ENCODE measurements at places on chromosomes 12 and 14.

- DNase-seq = no peak
These were observed 7.4 kb downstream of the TMEM120B start for GRCh38 chr12:121719926-121720414.

- peak; percentile 48 for DNase-seq
These were observed 38.5 kb downstream of the SPTB start for GRCh38 chr14:64841121-64841651.

DNA sequence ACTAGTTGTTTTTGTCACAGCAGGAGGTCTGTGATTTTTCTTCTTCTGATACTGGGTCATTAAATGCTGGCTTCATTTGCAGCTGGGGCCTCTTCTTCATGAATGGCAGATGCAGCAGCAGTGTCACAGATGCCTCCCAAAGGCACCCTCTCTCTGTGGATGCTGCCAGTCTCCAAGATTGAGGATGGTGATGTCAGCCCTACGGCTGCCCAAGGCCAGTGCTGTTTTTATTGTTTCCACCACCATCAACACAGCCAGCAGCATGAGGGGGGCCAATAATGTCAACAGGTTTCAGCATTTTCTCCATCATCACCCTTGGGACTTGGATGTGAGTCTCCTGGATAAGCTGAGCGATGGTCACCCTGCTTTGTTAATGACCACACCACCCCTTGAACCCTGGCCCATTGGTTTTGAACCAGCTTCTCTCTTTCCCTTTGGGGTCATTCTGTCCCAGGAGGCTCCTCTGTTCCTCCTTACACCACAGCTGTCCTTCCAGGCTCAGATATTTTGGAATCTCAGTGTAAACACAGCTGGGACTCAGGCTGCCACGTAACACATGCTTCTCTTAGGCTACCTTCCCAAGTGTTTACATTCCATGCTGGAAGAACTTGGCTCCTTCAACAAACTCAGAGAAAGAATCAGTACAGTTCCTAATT is 151.7 kb upstream of the DDHD1 start:
- DNase-seq = peak; percentile 48

DNA sequence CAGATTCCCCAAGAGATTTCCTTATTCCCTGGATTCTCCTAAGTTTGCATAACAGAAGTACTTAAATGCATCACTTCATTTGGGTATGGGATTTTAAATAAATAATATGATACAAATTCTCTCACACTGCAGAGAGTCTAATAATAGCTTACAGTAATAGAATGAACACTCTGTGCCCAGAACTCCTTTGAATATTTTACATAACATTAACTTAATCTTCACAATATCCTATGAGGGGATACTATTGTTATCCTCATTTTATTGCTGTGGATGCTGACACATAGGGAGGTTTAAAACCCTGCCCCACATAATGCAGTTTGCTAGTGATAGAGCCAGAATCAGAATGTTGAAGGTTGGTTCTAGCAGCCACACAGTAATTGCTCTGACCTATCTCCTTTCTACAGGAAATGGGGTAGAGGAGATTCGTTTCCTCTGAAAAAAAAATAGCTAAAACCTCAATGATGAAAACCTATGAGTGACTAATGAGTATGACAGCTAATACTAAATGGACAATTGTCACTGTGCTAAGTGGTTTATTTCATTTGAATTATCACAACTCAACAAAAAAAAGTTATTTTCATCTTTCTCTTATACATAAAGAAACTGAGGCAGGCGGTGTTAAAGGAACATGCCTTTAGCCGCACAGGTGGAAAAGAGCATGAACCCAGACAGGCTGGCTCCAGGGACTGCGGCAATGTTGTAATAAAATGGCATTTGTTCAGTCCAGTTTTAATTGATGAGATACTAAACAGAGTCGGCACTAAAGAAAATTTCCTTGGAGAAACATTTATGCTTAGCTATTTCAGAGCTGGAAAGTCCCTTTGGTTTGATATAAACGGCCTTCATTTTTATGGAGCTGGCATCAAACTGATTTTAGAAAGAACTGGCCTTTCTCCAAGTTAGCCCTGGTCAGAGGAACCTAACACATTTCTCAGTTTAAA is 880.9 kb downstream of the NRXN3 start:
- DNase-seq = no peak

DNA sequence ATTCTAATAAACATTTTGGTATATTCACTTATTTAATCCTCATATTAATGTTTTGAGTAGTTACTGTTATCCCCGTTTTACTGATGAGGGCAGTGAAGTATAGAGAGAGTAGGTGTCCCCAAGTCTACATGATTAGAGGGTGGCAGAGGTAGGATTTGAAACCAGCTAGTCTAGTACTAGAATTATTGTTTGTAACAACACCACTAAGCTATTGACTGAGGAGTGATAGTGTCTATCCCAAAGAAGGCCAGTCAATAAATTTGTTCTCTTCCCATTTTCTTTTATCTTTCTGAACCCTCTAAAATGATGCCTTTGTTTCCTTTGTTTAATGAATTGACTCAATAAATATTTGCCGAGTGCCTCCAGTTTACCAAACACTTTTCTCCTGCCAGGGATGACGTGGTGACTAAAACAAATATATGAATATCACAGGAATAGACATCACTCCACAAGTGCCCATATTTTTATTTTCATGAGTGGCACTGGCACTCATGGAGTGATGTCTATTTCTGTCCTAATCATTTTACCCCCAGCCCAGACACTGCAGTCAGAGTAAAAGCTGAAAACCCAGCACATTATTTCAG is 247.5 kb downstream of the SLC16A7 start:
- no peak for DNase-seq

DNA sequence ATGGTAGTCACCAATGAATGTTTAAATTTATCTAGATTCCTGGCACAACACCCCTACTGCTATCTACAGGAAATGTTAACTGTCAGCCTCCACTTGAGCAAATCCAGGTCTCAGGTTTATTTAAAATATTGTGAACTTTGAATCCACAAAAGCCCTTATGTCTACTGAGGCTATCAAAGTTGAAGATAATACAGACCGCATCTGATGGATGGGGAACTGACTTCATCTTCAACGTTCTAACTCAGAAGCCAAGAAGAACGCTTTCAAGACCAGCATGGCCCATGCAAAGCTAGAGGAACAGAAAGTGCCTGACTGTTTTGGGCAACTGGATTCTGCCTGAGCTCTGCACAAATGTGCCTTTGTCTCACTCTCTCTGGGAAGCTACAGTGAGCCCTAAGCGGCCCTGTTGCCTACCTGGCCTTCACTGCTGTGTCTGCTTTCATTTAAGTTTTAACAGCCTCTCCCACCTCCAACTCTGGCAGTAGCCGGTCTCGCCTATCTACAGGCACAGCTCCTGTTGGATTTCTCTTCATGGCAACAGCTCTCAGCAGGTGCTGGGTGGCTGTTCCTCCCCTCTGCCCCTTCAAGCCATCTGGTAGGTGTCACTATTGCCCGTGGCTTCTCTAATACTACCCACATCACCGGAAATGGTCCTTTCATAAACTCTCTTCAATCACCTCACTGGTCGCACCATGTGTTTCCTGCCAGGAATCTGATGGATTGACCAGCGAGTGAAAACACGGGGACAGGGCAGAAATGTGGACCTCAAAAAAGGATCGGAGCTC is 112.1 kb upstream of the OVCH1 start:
- DNase-seq = no peak

GRCh38 chr12:58919231-58920101 is 838 bp downstream of the LRIG3 start:
- DNase-seq = peak; percentile 83

DNA sequence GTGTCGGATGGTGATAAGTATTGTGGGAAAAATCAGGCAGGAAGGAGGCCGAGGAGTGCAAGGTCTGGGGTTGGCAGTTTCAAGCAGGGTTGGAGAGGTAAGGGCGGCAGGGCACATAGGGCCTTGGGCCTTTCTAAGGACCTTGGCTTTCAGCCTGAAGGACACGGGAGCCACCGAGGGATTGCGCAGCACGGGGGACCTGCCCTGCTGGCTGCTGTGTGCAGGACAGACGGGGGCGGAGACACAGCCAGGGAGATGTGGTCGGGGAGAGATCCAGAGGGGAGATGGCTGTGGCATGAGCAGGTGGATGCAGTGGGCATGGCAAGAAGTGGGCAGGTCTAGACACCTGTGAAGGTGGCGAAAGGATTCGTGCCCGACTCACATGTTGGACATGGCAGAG is 14.7 kb downstream of the OTUB2 start:
- no peak for DNase-seq

DNA sequence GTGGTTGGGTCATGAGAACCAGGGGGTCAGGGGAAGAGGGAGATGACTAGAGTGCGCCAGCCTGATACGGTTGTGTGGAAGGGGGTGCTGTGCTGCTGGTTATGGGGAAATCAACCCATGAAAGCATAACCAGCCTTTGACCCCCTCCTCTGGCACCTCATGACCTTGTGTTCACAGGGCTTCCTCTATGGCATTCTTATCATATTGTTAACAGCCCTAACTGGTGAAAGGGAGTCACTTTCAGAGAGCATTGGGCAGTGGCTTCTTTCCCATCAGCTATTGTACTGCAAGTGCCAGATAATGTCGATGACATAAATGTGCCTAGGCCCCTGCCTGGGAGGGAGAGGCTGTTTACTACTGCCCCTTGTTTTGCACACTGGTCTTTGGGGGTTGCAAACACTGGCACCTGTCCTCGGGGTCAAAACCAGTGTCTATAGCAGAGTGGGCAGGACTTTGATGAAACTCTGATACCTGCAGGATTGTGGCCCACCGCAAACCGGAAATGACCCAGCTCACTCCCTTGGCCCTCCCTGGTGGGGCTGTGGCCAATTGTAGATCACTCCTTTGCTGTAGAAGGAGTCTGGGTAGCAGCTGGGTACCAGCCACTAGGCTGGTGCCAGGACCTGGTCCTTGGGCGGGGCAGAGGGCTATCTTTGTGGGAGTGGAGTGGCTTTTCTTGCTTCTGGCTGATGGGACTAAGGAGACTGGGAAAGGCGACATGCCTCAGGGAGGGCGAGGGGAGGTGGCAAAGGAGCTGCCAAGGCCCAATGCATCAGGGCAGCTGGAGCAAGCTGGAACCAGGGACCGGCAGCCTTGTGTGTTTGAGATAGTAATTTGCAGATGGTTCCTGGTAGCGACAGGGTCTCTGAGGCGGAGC is 634 bp upstream of the TMEM63C start:
- DNase-seq = no peak

DNA sequence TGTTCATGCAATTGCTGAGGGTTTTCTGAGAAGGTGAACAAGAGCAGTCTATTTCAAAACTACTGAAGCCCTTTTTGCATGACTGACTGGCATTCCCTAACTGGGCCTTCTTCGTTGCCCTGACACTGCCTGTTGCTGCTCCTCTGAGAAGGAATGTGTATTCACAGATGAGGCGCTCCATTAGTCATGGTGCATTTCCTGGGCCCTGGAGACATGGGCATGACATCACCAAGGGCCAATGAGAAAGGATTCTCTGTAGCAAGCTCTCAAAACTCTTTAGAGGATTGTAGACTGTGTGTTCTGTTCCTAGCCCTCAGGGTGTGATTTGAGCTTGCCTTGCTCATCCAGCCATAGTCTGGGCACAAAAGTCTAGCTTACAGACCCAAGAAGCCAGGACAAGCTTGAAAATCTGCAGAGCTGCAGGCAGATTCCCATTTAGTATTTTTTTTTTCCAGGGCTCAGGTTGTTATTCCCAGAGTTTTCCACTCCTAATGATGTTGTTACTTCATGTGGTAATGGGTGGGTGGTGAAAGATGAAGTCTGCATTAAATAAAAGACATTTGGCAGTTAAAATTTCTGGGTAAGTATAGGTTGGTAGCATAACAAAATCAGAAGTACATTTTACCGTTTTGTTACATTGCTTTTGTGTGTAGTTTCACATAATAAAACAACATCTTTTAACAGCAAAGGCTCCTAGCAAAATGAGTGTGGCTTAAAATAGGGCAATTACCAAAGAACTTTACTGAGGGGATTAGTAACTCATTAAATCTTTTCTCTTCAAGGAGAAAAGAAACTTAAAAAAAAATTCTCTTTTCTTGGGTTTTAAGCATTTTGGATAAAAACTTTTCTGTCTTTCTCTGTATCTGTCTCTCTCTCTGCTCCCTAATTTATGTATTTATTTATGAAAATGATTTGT is 318.4 kb downstream of the RAD51B start:
- DNase-seq = peak; percentile 95

- peak; percentile 51 for DNase-seq
These were observed 173.5 kb downstream of the PAX9 start for GRCh38 chr14:36835128-36835527.

- no peak for DNase-seq
These were observed 77.9 kb downstream of the BHLHE41 start for GRCh38 chr12:26046906-26047305.

DNA sequence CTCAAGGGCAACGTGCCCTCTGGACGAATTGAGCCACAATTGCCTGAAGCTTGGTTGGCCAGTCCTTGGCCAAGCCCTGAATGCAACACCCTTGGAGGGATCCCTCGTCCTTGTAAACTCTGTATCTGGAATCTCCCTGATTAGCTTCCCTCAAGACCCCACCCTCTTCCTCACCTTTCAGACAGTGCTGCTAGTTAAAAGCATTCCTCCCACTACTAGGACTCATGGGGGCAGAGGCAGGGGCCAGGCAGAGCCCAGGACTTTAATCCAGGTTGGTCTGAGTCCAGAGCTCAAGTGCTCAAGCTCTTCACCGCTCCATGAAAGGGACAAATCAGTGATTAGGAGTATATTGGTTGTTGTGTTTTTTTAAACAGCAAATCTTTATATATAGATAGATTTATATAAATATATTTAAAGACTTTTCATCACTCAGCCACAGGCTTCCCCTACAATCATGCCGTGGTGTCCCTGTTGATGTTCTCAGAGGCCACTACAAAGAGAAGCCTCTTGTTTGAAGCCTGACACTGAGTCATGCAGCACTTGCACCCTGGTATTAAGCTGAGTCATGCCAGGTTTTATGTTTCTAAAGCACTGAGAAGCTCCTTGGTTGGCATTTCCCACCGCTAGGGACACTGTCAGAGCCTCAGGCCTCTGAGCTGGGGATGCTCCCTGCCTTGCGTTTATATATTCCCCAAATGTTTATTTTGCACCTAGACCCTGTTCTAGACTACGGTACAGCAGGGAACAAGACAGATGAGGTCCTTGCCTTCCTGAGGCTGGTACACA is 53.8 kb upstream of the GSC start:
- no peak for DNase-seq

GRCh38 chr14:62076825-62077605 is 314.8 kb downstream of the SNAPC1 start:
- DNase-seq = no peak

- DNase-seq = no peak
These were observed 141.0 kb downstream of the PAH start for GRCh38 chr12:102776041-102776440.

- peak; percentile 60 for DNase-seq
These were observed 127.4 kb downstream of the KTN1 start for GRCh38 chr14:55707365-55707804.

GRCh38 chr14:30058401-30058800 is 130.8 kb upstream of the PRKD1 start:
- DNase-seq = peak; percentile 24

- peak; percentile 28 for DNase-seq
These were observed 21.2 kb downstream of the TDG start for GRCh38 chr12:103986829-103987228.

GRCh38 chr14:58048219-58048618 is 103.8 kb downstream of the ARMH4 start:
- no peak for DNase-seq

DNA sequence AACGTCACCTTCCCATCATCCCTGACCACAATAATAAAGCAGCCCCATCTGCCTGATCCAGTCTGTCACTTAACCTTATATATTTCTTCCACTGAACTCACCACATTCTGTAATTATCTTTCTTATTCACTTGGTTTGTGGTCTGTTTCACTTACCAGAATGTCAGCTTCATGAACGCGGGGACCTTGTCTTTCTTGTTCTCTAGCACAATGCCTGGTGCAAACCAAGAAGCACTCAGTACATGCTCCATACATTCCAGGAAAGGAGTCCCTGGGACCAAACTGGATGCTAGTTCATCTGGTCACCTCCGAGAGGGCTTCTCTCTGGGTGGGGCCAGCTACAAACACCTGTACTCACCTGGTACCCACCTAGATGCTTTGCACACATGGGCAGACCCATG is 17.4 kb upstream of the ANKRD33 start:
- DNase-seq = no peak
